ENCODE measurements at places on chromosomes 7 and 10.

DNA sequence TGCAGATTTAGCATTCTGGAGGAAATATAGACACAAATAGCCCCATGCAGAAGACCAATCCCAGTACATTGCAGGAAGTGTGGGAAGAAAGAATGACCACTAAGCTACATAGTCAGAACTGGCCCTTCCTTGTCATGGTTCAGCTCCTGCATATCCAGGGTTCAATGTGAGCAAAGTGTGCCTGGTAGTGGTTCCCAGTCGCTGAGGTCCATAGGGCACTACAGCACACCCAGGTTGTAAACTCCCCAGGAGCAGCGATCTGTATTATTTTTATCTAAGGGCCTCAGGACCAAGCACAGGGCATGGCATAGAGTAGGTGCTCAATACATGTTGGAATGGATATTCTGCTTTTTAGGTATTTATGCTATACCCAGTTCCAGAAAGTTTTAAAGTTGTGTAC lies 114.4 kb downstream of the RTKN2 start:
- DNase-seq: no peak

GRCh38 chr10:3235996-3236510 lies 63.5 kb upstream of the PITRM1 start:
- no peak for DNase-seq

GRCh38 chr7:68978710-68979109 lies 619.6 kb upstream of the AUTS2 start:
- DNase-seq: no peak

DNA sequence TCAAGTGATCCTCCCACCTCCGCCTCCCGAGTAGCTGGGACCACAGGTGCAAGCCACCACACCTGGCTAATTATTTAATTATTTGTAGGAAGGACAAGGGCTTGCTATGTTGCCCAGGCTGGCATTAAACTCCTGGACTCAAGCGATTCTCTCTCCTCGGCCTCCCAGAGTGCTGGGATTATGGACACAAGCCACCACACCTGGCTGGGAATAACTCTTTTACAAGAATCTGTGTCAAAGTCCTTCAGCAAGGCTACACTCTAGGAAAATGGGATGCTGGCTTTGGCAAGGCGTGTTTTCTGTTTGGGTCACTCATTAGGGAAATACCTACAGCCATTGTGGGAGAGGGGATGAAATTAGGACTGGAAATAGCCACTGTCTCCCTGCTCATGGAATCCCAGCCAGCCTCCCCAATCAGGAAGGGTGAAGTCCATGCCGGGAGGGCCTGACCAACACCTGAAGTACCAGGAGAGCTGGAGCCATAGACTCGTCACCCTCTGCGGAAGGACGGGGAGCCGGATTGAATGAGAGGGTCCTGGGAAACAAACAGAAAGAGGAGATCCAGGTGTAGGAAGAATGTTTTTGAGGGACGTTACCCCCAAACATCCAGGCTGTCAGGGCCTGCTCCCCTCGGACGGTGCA lies 72.2 kb upstream of the MYL10 start:
- no peak for DNase-seq

GRCh38 chr10:5040781-5041470 lies 37.3 kb upstream of the AKR1C2 start:
- no peak for DNase-seq

All from GM10248 (cell line).